ENCODE measurements at places on chromosomes 1 and 21.

DNA sequence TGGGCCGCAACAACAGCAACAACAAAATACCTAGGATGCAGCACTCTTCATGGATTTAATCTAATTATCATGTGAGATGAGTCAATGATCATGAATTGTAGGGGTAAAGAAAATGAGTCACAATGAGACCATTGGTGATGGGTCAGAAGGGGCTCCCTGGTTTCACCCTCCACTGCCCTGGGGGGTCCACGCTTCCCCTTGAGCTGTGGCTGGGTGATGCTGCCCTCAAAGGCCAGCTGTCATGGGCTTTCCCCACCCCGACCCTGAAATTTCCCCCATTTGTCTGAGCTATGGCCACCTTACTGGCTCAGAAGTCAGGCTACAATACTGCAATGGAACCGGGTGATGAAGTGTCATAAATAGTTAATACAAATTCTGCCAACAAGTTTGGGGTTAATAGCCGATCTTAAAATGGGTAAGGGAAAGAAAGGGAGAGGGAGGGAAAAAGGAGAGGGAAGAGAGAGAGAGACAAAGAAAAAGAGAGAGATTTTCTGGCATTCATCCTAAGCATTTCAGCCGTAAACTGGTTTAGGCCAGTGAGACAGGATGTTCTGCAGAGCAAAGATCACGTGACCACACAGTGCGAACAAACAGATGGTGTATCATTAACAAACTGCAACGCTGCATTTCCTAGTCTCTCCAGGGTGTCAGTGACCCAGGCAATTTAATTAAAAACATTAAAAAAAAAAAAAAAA is 143.4 kb upstream of the ERRFI1 start:
- peak; percentile 28 for DNase-seq

GRCh38 chr1:161954466-161954865 is 69.2 kb downstream of the OLFML2B start:
- DNase-seq = no peak

GRCh38 chr21:26540651-26541050 is 32.4 kb downstream of the CYYR1 start:
- DNase-seq = no peak

DNA sequence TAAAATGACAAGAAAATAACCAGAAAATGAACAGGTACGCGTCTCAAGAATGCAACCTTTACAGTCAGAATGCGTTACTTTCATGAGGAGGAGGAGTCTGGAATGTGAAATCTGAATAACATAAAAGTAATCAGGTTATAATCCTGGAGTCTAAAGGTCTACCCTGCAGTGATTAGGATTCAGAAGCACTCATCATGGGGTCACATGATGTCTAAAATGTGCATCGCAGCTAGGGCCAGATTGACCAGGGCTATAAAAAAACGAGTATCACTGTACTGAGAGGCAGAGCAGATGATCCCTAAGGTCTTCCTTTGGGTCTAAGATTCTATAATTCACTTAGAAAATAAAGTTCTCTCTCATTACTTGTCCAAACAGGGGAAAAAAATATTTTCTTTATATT is 7.4 kb downstream of the EIF2D start:
- no peak for DNase-seq

- no peak for DNase-seq
Observed at GRCh38 chr1:23407016-23407630, 17.4 kb downstream of the TCEA3 start.

DNA sequence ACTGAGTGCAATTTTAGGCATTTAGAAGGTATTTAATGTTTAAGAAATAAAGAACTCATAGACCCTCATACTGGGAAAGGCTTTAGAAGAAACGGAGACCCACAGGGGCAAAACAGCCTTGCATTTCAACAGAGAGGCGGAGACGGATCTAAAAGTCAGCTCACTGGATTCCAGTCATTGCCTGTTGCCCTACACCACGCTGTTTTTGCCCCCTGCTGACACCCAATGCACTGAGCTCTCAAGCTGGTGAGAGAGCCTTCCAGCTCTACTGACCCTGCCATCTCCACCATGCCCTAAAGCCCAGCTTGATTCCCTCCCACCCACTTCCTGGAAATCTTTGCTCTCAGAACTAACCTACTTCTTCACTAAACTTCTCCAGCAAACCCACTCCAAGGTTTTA is 7.2 kb upstream of the TRAF3IP3 start:
- DNase-seq = no peak

Measured in activated CD8-positive, alpha-beta memory T cell treated with anti-CD3 and anti-CD28 coated beads for 1 hour (primary cell).